ENCODE measurements at places on chromosomes 3 and 15.

DNA sequence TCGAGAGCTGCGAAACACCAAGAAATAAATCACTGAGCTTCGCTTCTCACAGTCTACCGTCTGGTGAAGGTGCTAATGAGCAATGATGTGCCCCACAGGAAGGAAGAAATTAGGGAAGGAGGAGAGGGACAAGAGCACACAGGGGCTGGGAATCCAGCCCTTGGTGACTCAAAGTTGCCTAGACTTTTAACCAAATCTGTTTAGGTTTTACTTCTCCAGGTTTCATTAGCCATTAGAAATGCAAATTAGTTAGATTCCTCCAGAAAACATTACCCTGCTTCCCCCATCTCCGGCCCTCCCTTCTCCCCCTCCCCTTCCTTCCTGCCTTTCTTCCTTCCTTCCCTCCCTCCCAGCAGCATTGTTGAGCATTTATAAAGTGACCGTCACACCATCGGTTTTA, 59.3 kb upstream of the UBE2E1 start:
- DNase-seq = no peak

GRCh38 chr3:93994056-93994455, 14.1 kb downstream of the ARL13B start:
- no peak for DNase-seq

- DNase-seq = no peak
Observed at GRCh38 chr3:58063022-58063815, 55.0 kb downstream of the FLNB start.

DNA sequence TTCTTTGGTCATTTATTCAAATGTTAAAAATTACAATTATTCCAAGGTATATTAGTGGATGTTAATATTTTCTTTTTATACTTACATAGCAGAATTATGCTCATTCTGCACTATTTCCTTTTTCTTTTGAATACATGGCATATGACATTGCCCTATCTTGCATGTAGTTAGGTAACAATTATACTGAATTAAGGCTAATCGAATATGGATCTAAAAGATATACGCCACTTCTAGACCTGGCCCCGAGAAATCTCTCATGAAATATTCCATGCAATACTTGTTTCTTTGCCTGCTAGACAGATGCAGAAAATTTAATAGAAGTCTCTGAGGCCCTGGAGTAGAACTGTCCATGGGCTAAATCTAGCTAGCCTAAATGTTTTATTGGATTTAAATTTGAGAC, 493.4 kb downstream of the OTOL1 start:
- DNase-seq = no peak

DNA sequence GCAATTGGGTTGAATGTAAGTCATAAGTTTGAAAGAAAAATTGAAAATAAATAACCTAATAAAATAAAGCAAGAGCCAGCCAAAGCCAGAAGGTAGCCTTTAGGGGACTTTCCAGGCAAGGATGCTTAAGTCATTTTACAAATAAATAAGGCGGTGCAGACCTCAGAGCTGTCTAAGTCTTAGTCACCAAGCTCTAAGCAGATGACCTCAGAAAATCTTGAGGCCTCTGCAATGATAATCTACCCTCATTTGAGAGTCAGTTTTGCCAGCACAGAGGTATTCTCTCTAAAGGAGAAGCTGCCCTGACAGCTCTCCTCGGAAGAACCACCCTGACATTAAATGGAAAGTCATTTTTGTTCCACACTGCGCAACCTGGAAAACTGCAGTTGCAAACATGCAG, 113.9 kb downstream of the OXNAD1 start:
- DNase-seq = no peak

DNA sequence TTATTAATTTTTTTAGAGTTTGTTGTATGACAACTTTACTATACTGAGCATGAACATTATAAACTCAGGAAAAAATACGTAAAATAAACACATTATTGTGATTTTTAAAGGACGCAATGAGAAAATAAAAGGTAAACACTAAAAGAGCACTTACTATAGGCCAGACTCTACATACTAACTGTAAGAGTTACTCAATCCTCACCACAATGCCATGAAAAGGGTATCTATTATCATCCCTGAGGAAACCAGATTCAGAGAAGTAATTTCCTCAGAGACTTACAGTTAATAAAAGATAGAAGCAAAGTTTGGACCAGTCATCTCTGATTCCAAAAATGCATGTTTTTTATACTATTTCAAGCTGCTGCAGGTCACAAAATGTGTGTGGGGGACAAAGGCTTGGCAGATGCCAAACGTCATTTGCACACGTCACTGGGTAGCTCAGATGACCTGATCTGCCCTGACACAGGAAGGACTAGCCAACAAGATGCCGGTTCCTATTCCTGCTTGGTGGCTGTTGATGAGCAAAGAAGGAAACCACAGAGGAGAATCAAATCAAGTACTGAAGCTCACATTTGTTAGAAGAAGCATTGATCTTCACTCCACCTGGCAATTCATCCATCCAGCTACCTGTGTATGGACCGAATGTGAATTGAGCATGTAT, 42.3 kb downstream of the KLHL6 start:
- DNase-seq = no peak

DNA sequence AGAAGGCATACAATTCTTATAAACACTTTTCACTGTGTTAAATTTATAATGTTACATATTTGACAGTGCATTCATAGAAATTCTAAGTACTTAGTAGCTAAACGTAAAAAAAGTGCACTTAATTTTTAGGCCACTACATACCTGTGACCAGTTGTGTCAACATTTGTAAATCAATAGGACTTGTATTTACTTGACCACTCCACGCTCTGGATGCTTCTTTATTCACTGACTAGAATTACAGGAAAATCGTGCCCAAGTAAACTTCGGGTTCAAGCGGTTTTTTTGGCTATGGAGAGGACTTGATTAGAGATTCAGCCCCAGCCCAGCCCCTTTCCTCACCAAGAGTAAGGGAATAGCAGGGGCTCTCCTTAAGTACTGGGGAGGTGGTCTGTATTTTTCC, 21.8 kb downstream of the WDR53 start:
- no peak for DNase-seq

DNA sequence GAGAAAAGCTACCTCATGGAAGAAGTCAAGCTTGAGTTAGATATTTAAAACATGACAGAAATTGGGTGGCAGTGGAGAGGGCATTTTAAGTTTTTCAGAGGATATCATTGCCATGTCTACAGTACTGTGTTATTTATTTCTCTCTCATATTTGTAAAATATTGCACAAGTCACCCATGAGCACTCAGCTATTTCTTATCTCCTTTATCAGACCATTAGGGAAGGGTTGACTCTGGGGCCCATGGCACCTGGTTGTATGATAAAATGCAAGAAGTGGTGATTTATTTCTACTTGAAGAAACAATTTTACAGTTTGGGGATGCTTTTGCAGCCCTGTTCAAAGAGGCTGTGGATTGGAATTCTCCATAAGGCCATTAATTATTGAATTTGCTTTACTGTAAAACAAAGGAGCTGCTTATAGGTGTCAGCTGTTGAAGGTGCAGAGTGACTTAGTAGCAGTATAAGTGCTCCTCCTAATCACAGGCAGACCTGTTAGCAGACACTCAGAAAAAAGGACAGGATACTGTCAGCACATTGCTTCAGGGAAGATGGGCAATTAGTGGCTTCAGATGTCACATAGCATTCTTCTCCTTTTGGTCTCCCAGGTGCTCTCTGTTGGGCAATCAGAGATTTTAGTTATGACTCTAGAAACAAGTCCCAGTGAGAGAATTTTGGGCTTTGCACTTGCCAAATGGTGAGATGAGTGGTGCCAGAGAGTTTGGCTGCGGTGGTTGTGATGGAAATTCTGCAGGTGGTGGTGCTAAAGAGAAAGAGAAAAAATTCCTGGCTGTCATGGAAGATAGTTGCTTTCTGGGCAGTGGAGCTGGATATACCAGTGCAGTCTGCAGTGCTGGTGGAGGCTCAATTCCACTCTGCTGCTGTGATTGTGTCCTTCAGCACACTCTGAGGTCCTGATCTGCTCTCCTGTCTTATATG, 129.7 kb upstream of the ROPN1 start:
- no peak for DNase-seq

DNA sequence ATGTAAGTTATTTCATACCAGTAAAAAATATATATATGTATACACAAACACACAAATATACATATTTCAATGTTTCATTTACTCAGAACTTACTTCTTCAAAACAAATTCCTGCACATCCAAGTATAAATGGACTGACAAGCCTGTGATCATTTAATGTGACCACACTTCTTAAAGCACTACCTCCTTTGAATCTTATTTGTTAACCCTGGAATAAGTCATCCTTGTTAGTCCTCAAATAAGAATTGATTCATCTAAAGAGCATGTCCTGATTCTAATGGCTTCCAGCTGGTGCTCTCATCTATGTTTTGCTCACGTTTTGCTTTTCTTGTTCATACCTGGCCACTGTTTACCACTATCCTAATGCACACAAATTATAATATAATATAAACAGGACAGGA, 103.9 kb upstream of the UBP1 start:
- no peak for DNase-seq

DNA sequence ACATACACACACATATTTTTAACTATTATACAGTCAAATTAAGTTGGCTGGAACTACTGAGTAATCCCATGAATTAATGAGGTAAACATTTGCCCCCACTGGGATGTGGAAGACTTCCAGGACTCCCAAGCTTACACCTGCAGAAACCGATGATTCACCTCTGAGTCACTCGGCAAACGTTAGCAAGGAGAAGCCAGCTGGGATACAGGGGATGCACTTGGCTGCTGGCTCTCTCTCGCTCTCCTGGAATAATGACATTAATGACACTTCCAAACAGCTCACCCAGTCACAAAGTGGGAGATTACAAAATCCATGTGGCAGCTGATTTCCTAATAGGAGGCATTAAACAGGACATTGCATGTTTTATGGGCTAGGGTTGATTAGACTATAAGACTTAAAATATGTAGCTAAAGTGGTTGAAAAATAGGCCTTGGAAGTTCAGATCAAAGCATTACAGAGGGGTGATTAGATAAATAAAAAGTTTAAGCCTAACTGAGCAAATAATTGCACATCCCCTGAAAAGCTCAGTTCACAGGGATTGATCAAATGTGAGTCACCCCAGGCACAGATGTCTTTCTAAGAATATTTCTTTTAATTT, 500.9 kb downstream of the SOX2 start:
- no peak for DNase-seq

Data from NK-92 treated with Interleukin-12 subunit alpha and Interleukin-12 subunit beta, amount 100 ng/mL, for 24 hours (cell line).